K562 (cell line): ENCODE measurements at places on chromosomes 2 and 18.
A peak's percentile ranks its signal among the peaks of the same experiment; 100 is the strongest.

DNA sequence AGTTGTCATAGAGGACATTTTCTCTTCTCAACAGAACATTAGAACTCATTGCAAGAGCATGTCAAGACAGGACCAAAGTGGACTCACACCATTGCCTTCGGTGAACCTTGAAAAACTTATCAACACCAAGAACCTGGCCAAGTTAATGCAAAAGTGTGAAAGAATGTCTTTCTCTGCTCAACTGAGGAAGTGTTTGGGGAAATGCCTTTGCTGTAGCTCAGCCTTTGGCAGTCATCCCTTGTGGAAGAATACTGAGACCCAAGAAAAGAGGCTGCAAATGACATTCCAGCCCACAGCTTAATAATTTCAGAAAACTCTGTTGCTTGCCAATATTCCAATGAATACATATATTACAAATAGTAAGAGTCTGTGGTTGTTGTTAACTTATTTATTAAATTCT, 728.8 kb upstream of the PIK3C3 start:
- no peak for DNase-seq

DNA sequence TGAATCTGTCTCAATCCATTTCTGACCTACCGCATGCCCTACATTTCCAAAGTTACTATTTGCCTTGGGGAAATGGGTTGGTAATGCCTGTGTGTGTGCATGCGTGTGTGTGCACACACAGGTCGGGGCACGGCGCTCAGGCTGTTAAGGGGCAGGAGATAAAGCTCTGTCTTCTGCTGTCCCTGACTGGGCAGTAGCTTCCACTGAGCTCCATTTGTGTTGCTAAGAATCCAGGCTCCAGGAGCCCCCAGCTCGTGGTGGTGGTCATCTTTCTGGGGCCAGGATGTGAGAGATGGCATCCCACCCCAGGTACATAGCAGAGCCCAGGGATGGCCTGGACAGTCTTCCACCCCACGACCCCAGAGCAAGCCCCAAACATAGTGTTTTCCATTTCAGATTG, 66.7 kb upstream of the HS6ST1 start:
- DNase-seq, result no peak

DNA sequence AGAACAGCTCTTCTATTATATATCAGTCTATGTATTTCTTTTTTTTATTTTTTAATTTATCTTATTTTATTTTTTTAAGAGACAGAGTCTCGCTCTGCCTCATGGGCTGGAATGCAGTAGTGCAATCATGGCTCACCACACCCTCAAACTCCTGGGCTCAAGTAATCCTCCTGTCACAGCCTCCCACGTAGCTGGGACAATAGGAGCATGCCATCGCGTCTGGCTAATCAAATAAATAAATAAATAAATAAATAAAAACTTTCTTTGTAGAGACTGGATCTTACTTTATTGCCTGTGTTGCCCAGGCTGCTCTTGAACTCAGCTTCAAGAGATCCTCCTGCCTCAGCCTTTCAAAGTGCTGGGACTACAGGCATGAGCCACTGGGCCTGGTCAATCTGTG, 117.0 kb downstream of the RBMS1 start:
- no peak for DNase-seq

- no peak for DNase-seq
Observed at GRCh38 chr2:29255004-29255403, 139.8 kb downstream of the CLIP4 start.

DNA sequence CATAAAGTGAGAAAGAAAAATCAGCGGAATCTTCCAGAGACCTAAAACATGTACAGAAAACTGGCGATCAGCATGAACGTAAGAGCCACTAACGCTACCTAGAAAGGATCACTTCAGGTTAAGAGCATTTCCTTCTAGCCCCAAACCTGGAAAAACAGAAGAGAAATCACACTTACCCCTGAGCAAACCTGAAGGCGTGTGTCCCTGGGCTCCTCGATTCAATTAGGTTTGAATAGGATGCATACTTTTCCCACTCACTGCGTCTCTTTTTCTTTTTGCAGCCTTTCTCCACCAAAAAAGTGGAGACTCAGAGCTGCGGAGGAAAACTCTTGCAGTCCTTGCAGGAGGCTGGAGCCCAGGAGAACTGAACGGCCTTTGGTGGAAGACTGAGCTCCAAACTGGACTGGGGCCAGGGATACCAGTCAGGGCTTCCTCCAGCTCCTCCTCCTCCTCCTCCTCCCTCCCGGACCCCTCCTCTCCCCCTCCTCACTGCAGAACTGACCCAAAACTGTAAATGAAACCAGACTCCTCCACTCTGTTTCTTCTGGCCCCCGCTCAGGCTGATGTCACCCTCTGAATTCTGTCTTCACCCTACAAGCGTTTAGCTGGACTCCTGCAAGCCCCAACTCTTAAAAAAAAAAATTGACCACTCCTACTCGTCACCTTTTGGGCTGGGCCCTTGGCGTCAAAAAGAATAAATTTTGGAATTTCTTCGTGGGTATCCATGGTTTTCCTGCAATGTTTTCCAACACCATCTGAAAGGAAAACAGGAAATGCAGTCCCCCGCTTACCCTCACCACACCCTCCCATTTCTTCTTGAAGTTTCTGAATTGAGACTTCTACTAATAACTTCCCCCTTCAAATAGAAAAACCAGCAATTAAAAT, at the start of gene COL6A3:
COL6A3 (minus strand) TSS at position 388 of the 885 bp plus-strand sequence. CDS start 17,347 bp downstream, outside the sequence.
- no peak for DNase-seq

DNA sequence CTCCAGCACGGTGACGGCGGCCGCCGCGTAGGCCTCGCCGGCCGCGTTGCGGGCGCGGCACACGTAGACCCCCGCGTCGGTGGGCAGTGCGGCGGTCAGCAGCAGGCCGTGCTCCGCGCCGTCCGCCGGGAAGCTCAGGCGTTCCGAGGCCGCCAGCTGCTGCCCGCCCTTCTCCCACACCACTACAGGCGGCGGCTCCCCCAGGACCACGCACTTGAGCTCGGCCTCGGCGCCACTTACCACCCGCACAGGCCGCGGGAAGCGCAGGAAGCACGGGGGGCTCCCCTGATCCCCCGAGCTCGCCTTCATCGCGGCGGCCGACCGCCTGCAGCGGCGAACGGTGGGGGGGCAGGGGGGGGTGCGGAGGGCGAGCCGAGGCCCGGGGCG, 422 bp downstream of the OBSL1 start:
- no peak for DNase-seq

GRCh38 chr2:234147335-234147861, 96.9 kb downstream of the SPP2 start:
- DNase-seq, result no peak

- no peak for DNase-seq
Observed at GRCh38 chr2:7835693-7836680, 845.9 kb upstream of the ID2 start.

GRCh38 chr2:144567745-144568144, 47.8 kb upstream of the ZEB2 start:
- DNase-seq, result no peak

DNA sequence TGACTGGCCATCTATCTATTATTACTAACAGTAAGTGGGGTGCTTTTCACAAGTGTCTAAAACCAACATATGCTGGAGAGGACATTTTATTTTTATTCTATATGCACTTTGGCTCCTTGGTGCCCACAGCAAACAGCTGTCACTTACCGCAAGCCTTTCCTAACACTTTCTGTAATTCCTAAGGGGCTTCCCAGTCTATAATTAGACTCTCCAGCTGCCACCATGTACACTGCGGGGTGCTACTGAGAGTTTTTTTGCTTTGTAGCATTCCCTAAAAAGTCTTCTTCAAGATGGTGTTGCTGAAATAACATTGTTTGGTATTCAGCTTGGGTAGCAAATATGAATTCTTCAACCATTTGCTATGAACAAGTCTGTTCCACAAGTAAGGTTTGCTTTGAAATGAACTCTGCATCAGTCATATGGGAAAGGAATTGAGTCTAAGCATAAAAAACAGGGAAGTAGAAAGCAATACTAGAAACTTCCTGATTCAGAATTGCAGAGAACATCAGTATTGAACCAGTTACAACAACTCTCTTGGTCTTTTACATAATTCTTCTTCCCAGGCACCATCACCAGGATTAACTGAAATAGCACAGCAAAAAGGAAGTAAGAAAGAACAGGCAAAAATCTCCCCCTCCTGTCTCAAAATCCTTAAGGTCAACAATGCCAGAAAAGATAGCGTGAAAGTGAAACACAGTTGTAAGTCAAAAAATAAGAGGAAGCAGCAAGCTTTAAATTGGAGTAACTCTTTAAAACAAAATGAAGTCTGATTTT, 28.6 kb downstream of the EPB41L3 start:
- DNase-seq, result no peak

DNA sequence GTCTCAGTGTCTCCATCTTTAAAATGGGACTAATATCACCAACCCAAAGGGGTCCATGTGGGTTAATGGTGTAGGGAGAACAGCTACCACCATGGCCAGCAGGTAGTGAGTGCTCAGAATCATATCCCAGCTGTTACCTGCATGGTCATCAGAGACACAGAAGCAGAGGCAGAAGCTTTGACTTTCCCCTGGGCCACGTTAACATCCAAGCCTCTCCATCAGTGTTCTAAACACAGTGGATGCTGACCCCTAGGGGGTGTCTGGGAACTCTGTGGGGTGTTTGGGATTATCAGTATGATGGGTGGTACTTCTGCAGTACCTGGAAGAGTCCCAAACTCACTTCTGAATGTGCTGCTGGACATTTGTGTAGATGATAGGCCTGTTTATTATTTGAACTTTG, 93.6 kb downstream of the GYPC start:
- DNase-seq, result peak; percentile 37

GRCh38 chr2:106038601-106039375, 155.3 kb downstream of the UXS1 start:
- no peak for DNase-seq

DNA sequence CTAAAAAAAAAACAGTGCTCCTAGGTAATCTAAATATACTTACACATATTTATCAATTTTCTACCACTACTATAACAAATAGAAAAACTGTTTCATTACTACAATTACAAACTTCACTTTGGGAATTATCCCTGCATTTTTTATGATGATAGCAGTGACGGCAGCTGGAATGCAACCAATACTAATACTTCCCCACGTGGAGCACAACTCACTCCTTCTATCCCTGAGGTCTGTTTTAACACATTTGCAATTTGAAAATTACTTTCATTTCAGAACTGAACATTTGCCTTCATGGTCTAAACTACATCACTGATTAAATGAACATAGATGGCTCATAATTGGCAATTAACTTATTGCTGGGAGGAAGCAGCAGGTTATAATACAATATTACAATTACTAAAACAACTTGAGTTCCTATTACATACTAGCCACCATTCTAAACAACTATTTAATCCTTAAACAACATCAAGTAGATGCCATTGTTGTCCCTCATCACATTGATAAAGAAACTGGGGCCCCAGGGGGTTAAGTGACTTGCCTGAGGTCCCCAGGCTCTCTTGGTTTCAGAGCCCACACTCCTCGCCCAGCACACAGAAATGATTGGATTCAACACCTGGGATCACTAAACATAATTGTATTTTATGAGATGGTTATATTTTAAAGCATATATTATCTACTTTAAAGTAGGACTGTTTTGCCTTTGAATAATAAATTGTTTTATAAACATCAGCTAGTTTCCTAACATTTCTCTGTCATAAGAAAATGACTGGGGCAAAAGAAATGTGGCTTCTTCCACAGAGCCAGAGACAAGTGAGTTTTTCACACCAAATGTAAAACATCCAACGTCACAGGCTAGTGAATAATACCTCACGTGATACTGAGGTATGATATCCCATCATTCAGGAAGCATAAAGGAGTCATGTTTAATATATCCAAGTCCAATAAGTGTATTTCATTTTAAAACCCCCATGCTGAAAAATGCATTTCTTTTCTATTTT, 6.2 kb downstream of the COLEC12 start:
- no peak for DNase-seq

DNA sequence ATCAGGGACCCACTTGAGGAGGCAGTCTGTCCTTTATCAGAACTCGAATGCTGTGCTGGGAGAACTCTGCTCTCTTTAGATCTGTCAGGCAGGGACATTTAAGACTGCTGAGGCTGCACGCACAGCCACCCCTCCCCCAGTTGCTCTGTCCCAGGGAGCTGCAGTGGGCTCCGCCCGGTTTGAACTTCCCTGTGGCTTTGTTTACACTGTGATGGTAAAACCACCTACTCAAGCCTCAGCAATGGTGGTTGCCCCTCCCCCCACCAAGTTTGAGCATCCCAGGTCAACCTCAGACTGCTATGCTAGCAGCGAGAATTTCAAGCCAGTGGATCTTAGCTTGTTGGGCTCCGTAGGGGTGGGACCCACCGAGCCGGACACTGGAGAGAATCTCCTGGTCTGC, 11.8 kb upstream of the LHCGR start:
- no peak for DNase-seq

DNA sequence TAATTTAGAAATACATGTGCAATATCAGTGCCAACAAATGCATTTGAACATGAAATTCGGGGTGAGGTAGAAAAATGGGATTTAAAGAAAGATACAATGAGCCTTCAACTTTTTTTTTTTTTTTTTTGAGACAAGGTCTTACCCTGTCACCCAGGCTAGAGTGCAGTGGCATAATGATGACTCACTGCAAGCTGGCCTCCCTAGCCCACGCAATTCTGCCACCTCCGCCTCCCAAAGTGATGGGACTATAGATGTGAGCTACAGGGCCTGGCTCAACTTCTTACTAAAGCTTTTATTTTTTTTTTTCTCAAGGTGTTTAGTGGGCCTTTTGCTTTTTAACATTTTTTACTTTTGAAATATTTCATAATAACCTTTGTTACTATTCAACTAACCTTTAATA, 365.6 kb downstream of the LRRTM4 start:
- no peak for DNase-seq

GRCh38 chr2:37856101-37856751, 68.9 kb upstream of the RMDN2 start:
- DNase-seq, result no peak

- no peak for DNase-seq
Observed at GRCh38 chr2:197940382-197940781, 136.0 kb downstream of the PLCL1 start.

DNA sequence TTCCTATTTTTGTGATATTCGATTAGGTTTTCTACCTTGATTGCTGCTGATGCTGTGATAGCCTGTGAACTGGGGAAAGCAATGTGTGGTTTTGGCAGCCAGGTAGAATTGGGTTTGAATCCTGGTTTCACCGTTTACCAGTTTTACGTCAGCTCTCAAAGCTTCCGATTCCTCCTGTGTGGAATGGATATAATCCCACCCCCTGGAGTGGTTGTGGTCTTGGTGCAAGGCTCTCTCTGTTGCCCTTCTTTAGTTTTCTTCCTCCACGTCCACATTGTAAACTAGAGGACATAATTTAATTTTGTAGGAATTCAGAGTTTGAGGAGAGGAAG, 45.0 kb downstream of the PHLPP1 start:
- DNase-seq, result no peak

GRCh38 chr18:31591628-31592027, at the start of gene TTR:
Gene TTR (plus strand): TSS chr18:31591877. CDS start chr18:31591903, 26 bp downstream.
- no peak for DNase-seq
